ENCODE measurements at places on chromosomes 7 and 10. TPM values are rescaled to one million over a fixed set of nuclear protein-coding genes. Genes with fewer than 3 reads are reported as not detected.

Gene FAM204A
- 45.6 TPM for total RNA-seq

Gene NUDT13
- 2.0 TPM for total RNA-seq

Gene CAMK1D
- total RNA-seq = 10.0 TPM

Gene MAT1A
- not detected for total RNA-seq

Gene AS3MT
- total RNA-seq = 4.0 TPM

Gene FRMPD2
- total RNA-seq = not detected

Gene RAB19
- 1.3 TPM for total RNA-seq

Gene ANKRD7
- total RNA-seq = not detected

DNA sequence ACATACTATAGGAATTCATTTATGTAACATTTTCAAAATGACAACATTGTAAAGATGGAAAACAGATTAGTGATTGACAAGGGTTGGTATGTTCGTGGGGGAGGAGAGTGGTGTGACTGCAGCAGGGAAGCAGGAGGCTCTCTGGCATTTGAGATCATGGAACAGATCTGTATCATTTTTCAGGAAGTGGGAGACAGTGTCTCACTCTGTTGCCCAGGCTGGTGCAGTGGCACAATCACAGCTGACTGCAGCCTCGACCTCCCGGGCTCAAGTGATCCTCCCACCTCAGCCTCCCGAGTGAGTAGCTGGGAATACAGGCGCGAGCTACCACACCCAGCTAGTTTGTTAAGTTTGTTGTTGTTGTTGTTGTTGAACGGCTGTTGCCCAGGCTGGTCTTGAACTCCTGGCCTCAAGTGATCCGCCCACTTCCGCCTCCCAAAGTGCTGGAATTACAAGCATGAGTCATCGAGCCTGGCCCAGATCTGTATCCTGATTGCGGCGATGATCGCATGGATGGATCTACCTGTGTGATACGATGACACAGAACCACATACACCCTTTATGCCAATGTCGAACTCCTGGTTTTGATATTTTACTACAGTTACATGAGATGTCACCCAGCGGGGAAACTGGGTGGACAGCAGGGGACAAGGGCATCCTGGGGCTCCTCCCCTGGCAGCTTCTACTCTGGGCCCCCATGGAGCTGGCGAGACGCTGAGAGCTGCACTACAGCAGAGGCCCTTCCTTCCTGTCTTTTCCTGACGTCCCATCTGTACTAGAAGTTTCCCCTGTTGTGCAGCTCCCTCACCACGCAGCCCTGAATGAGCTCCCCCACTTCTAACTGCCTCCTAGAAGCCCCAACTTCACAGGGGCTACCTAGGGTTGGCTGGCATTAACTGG, 12.3 kb upstream of the CYTH3 start:
- no peak for DNase-seq

DNA sequence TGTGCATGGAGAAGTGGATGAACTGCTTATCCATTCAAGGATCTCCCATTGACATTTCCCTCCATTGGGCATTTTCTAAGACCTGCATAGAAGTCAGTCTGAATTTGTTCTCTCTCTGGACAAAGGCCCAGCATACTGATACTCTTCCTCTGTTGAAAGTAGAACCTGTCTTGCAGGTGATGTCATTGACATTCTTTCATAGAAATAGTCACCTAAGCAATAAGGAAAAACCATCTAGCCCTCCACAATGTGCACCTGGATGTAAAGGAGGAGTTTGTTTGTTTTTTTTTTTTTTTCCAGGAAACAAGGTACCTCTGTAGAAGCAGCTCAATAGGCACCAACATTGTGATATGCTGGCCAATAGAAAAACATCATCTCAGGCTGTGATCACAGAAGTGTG, 150.4 kb downstream of the DPY19L1 start:
- no peak for DNase-seq

DNA sequence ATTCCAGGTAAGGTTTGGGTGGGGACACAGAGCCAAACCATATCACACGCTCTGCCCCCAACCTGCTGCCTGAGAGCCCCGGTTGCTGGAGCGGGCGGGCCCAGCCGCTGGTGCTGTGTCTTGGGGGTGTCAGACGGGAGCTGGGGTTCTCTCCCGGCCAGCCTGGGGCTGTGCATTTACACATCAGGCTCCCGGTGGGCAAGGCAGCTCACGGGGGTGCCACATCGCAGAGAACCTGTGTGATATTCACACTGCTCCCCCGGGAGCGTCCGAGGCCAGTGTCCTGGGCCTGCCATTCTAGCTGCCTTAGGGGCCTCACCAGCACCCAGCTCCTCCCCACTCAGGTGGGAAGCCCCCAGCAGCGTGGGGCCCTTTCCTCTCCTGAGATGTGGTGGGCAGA, 35.6 kb upstream of the ADGRA1 start:
- no peak for DNase-seq

DNA sequence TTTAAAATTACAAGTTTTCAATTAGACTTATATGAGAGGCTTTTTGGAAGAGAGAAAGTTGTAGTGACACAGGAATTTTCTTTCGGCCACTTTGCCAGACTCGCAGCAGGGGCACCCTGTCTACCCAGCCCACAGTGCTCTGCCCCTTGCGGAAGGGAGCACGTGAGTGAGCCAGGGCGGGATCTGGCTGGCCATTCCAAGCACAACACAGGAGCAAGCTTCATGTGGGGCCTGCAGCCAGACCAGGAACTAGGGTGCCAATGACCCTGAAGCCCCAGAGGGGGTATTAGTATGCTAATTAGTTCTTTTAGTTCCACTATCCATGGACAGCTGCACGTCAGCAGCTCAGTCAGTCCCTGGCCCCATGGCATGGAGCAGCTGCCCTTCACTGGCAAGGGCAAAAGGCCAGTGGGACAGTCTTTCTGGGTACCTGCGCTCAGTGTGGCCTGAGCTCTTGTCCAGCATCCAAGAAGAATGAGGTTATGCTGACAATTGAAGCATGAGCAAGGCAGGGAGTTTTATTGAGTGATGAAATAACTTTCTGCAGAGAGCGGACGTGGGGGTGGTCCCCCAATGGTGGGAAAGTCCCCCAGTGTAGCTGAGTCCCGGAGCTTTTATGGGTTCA, 251.1 kb upstream of the CSTF2T start:
- DNase-seq = no peak

DNA sequence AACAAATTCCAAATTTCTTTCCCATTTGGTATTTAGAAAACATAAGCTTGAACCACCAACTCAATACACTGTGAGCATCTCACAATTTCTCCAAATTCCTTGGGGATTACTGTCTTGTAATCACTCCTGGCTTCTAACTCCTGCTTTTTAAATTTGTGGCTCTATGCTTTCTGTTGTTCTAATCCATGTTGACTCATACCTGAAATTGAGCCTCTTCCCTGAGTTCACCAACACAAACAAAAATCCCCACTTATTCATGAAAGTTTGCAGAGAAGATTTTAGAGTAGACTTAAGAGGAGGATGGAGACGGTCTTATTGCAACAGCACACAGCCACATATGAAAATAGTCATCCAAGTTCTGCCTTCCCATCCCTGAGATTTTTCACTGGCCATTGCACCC, 252.5 kb downstream of the PTEN start:
- DNase-seq = no peak

GRCh38 chr7:137954614-137955013, 47.3 kb downstream of the CREB3L2 start:
- no peak for DNase-seq

GRCh38 chr10:34133406-34133805, 681.7 kb downstream of the PARD3 start:
- DNase-seq = no peak

- DNase-seq = no peak
Observed at GRCh38 chr10:49177391-49178355, 10.5 kb downstream of the TMEM273 start.

- DNase-seq = no peak
Observed at GRCh38 chr7:117665368-117665767, 185.5 kb downstream of the CFTR start.

DNA sequence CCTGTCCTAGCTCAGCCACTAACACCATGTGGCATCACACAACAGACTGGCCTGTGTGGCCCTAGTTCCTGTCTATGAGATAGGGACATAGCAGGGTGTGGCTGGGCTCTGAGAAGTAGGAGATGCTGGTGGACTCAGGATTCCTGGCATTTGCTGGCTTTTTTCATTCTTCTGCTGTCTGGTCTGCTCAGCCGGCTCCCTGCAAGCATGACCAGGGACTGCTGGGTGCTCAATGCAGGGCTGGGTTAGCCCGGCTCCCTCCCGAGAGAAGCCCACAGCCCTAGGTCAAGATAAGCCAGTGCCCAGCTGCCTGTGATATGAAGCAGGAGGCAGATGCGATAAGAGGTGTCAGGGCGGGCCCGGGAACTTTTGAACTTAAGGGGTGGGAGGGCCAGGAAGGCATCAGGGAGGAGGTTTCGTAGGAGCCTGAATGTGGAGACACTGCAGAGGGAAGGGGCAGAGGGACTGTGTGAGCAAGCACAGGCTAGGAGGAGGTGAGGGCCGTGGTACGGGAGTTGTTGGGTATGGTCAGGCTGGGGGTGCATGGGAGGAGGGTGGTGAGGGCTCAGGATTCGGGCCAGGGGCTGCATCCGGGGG, 3.5 kb downstream of the AQP1 start:
- DNase-seq = no peak

GRCh38 chr10:119542357-119542987, at the start of gene RGS10:
RGS10 (minus strand) TSS chr10:119542719; CDS start chr10:119542638, 81 bp downstream.
- peak; percentile 36 for DNase-seq

DNA sequence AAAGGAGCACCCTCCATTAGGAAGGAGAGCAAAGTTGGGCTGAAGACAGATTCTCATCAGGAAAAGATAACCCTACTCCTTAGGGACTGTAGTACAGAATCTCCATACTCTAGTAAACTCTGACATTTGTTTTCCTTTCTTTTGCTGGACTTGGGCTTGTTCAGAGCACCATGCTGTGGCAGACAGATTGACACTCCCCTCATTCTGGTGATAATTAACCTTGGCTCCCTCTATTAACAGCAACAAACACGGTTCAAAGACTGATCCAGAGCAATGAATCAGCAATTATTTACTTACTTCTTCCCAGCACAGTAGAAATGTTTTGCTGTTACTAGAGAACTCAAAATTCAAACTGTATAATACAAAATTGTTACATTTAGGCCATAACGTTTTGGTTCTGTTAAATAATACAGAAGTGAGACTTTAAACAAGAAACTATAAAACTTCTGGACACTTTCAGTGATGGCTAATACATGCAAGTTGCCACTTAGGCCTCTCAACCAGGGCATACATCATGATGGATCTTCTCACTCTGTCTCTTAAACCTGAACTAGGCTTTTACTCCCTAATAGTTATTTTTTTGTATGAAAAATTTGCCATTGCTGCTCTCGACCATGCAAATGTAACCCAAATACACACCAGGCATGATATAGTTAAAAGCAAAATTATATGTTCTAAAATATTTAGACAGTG, 639.0 kb downstream of the IPMK start:
- DNase-seq = no peak

GRCh38 chr10:124069341-124070264, 23.8 kb downstream of the CHST15 start:
- no peak for DNase-seq

DNA sequence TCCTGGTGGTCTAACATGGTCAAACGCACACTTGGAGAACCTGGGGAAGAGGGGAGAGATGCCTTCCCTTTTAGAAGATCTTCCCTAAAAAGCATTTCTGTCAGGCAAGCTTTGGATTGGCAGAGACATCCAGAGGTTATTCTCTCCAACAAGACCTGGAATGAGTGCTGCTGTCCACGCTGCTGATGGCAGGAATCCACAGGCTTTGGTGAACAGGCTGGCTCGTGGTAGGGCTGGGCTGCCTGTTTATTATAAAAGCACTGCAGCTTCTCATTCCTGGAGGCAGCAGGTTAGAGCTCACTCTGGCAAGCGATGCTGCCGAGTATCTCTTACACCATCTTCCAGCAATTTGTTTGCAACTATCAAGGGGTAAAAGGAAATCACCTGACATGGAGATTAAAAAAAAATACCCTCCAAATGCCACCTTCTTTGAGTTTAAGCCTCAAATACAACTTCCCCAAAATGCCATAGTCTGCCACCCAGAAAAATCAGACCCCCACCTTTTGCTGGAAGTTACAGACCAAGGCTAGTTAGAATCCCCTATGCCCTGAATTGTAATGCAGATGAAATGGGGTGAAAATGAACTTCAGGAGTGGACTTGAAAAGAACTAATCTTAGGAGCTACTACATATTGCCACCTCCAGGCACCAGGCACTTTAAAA, 152.1 kb upstream of the KMT2E start:
- no peak for DNase-seq
